ENCODE measurements at places on chromosomes 6 and 20. TPM values are rescaled to one million over a fixed set of nuclear protein-coding genes. Genes with fewer than 3 reads are reported as not detected.

The MAS1 gene
- total RNA-seq, result not detected

The PDRG1 gene
- 24.7 TPM for total RNA-seq

- H3K4me1 ChIP-seq, result no peaks in the 10 kb centered on the region
- H3K4me3 ChIP-seq, result no peak overlapping the region
- no peak overlapping the region for H3K27ac ChIP-seq
- peaks cover 18% of the 10 kb centered on the region for H3K36me3 ChIP-seq
- DNase-seq, result no peak
These were observed 29.3 kb downstream of the ASCC3 start for GRCh38 chr6:100851819-100852218.

DNA sequence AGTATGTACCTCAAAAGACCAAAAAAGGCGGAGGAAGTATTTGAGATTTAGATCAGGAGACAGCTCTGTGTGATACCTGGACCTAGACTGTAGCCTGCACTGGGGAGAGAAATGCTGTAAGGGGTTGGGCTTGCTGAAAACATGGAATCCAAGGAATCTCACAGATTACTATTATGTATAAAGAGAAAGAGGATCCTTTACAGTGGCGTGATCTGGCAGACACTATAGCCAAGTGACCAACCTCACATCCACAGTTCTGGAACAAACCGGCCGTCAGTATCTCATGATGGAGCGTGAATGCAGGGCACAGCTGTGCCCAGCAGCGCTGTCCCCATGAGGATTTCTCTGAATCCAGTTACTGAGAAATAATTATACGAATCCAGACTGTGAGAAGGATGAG, 12.3 kb downstream of the DDX27 start:
- peaks cover 21% of the 10 kb centered on the region for H3K36me3 ChIP-seq
- no peak for DNase-seq
- H3K27me3 ChIP-seq, result no peaks in the 10 kb centered on the region
- peak overlapping the region; percentile 44 for H3K27ac ChIP-seq

- DNase-seq, result no peak
- H3K27me3 ChIP-seq, result peaks cover under 1% of the 10 kb centered on the region
- no peaks in the 10 kb centered on the region for H3K36me3 ChIP-seq
- H3K27ac ChIP-seq, result no peak overlapping the region
- no peak overlapping the region for H3K4me3 ChIP-seq
- no peaks in the 10 kb centered on the region for H3K4me1 ChIP-seq
These were observed 58.9 kb downstream of the CNR1 start for GRCh38 chr6:88107241-88107640.

- no peak for DNase-seq
- peaks cover 4% of the 10 kb centered on the region for H3K36me3 ChIP-seq
- no peak overlapping the region for H3K27ac ChIP-seq
- H3K4me1 ChIP-seq, result peaks cover 3% of the 10 kb centered on the region
These were observed 67.6 kb downstream of the AFG1L start for GRCh38 chr6:108362455-108362854.

Data from type B pancreatic cell (in vitro differentiated cells).